ENCODE measurements at places on chromosomes 11 and 22. TPM values are rescaled to one million over a fixed set of nuclear protein-coding genes. Genes with fewer than 3 reads are reported as not detected.

- no peak for DNase-seq
These were observed 201.8 kb upstream of the E2F8 start for GRCh38 chr11:19442554-19442910.

The DDX25 gene
- total RNA-seq: not detected

DNA sequence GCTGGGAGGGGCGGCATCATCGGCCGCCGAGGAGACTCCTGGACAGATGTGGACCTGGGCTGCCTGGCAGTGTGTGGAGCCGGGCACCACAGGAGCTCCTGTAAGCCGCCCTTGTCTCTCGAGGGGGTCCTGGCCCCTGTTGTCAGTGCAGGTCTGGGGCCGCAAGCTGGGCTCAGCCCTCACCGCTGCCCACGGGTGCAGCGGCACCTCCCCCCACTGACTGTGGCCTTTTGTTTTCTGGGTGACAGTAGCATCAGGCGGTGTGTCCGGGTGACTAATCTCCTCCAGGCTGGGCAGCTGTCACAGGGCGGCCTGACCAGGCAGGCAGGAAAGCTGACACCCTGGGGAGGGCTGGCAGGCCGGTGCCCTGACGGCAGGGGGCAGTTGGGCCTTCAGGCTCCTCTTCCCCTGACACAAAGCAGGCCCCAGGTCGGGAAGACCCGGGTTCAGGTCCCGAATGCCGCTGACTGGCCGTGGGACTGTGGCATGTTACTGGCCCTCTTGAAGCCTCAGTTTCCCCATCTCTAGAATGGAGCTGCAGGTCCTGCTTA, 16.3 kb downstream of the DGKZ start:
- DNase-seq: peak; percentile 33

- no peak for DNase-seq
These were observed 116.8 kb upstream of the NNMT start for GRCh38 chr11:114179234-114179941.

DNA sequence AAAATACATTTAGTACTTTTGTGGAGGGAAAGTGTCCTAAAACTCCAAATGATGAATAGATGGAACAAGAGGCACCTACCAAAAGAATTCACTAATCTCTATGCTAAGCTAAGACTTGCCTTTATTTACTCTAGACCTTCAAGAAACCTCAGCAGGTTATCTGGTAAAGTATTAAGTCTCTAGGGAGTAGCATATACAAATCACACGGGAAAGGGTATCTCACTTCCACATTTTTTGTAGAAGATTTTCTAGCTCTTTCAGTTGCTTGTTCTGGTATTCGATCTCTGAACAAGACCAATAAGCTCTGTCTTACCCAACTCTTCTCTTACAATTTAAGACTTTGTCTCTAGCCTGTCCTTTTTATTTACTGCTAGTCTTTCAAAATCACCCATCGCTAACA, 18.1 kb upstream of the CADM1 start:
- no peak for DNase-seq

DNA sequence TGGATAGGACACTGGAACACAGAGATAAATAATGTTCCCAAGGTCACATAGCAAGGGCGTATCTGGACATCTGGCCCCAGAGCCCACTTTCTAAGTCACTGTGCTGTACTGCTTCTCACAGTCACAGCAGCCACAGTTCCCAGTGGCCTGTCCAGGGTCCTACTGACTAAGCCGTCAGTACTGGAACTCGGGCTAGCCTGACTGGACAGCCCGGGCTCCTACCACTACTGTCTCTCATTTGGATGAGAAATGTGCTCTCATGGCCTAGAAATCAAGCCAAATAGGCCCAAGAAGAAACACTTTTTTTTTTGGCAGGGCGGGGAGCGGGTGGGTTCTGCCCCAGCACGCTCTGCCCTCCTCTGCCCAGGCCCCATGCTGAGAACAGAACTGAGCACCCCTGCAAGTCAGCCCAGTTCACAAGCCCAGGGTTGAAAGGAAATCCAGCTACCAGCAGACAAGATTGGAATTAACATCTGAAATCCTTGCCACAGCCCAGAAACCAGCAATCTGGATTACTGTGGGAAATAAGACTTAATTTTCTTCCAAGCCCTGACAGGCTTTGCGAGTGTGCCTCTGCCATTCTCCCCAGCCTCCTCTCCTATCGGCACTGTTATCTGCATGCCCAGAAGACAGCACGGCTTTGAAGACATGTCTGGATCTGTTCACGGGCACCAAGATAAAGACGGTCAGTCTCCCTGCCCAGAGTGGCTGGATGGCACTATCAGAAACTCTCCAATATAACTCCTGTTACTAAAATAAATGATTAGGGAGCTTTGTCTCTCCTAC, 182.9 kb upstream of the NCAM1 start:
- no peak for DNase-seq

The CEND1 gene
- total RNA-seq: 0.90 TPM

DNA sequence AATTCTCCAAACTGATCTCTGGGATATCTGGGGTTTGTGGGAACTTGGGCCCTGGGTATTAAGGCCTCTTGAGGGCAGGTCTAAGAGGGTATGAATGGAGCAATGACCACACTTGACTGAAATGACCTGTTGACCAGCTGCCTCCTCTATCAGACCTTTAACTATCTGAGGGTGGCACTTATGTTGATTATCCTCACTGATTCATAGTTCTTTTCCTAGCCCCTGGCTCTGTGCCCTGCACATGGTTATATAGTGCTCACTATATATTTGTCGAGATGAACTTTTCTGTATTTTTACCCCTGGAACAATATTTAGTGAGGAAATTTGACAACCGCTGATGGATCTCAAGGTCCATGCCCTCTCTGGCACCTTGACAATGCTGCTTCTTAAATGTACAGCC, 305.5 kb upstream of the PLET1 start:
- no peak for DNase-seq

The SLC35E4 gene
- total RNA-seq: 6.9 TPM
